Endothelial cell of umbilical vein (primary cell): ENCODE measurements at places on chromosomes 4 and X. TPM values are rescaled to one million over a fixed set of nuclear protein-coding genes. Genes with fewer than 3 reads are reported as not detected.

Gene DDX53
- not detected in 2 replicates for total RNA-seq

Gene CCNA2
- total RNA-seq, result 63.1 and 65.4 TPM in 2 replicates

DNA sequence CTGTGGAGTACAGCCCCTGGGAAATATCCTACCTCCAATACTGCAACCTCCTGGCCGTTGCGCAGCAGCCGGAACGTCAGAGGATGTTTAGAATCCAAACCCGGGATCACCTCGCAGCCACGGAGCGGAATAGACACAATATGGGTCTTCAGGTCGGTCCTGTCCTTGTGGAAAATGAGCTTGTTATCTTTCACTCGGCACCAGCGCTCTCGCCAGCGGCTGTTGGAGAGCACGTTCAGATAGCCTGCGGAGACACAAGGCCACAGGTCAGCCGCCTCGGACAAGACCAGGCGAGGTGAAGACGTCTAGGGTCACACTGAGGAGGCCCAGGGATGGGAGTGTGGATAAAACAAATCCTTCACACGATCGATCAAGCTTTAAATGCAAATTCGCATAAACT lies 139.3 kb downstream of the AFAP1 start:
- H3K36me3 ChIP-seq, result peaks cover 32% of the 10 kb centered on the region
- DNase-seq, result no peak
- H3K27ac ChIP-seq, result no peak overlapping the region
- H3K27me3 ChIP-seq, result no peaks in the 10 kb centered on the region

Gene PTPN13
- total RNA-seq, result 2.2 and 2.9 TPM in 2 replicates

GRCh38 chr4:82954212-82954611 lies 53.7 kb downstream of the THAP9 start:
- no peak overlapping the region for H3K27ac ChIP-seq
- H3K4me1 ChIP-seq, result no peaks in the 10 kb centered on the region
- no peaks in the 10 kb centered on the region for H3K27me3 ChIP-seq
- DNase-seq, result no peak

Gene LDOC1
- total RNA-seq, result 46.2 and 51.4 TPM in 2 replicates

DNA sequence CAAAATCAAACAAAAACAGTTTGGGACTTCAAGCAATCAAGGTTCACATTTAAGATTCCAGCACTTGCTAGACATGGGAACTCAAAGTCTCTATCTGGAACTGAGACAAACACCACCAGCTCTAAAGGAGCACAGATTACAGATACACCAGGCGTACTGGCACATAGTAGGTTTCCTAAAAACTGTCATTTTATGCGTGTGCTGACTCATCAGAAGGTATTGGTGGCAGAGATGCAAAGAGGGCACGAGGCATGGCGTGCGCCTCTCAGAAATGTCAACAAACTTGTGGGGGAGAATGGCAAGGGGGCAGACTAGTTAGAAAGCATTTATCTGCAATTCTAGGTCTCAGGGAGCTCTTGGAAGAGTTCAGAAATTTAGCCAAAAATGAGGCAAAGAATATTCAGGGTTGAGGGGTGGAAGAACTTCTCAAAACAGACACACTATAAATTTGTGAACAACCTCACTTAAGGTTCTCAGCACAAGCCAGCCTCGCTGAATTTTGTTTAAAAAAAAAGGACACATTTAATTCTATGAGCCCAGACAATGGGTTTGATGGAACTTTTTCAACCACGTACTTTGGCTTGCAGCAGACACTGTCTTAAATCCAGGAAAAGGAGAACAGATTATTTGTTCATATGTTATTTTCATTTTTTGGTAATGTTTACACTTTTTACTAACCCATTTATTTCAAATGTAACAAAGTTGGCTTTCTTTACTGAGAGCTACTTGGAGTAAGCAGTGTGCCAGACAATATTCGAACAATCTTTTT lies 100.0 kb downstream of the SHISA3 start:
- H3K4me3 ChIP-seq, result no peak overlapping the region
- H3K27me3 ChIP-seq, result no peaks in the 10 kb centered on the region
- DNase-seq, result no peak
- H3K36me3 ChIP-seq, result no peaks in the 10 kb centered on the region
- no peaks in the 10 kb centered on the region for H3K4me1 ChIP-seq

DNA sequence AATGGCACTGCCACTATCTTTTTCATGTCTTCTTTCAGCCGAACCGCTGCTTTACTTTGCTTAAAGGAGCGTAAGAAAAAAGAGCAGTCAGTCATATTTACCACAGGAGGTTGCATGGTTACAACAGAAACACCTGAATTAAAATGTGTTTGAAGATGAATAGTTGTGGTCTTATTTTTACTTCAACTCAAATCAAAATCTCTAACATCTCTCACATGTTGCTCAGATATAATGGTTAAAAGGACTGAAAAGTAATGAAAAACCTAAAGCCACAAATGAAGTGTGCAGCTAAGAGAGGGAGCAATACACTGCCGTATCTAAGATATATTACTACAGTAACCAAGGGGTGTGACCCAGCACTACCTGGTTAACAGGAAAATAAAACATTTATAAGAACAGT lies 27.4 kb downstream of the FAM13A start:
- no peaks in the 10 kb centered on the region for H3K27me3 ChIP-seq
- H3K36me3 ChIP-seq, result no peaks in the 10 kb centered on the region
- H3K4me1 ChIP-seq, result no peaks in the 10 kb centered on the region
- H3K27ac ChIP-seq, result no peak overlapping the region
- DNase-seq, result no peak

Gene SPANXA1
- not detected in 2 replicates for total RNA-seq

Gene MAGEB4
- total RNA-seq, result not detected in 2 replicates

Gene TMPRSS11D
- total RNA-seq, result not detected in 2 replicates

Gene PLAC1
- 0.58 and 0.81 TPM in 2 replicates for total RNA-seq

- H3K36me3 ChIP-seq, result no peaks in the 10 kb centered on the region
- H3K4me1 ChIP-seq, result peaks cover 22% of the 10 kb centered on the region
- H3K27me3 ChIP-seq, result peaks cover 2% of the 10 kb centered on the region
- peak; percentile 50 for DNase-seq
- peak within 1 kb of the TSS; percentile 19 for H3K27ac ChIP-seq
These were observed at the start of gene TLL1 for GRCh38 chr4:165872461-165873297. TSS of gene TLL1 (plus strand) at chr4:165873237. CDS start at chr4:165873905, 668 bp downstream.

DNA sequence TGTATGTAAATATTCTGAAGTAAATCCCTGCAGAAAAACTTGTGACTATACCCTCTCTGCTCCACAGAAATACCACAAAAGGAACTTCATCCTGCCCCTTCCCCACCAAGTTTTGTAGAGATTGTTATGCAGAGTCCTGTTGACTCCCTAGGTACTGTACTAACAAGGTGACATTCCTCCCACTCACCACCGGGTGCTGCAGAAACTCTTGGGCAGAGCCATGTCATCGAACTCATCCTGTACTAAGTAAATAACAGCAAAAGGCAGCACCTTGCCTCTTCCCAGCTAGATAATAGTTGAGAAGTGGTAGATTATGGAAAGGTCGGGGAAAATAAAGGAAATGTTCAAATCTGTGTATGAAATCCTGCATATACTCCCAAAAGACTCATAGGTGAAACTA lies 233.3 kb downstream of the STPG2 start:
- H3K27me3 ChIP-seq, result no peaks in the 10 kb centered on the region
- no peaks in the 10 kb centered on the region for H3K4me1 ChIP-seq
- H3K27ac ChIP-seq, result no peak overlapping the region
- H3K4me3 ChIP-seq, result no peak overlapping the region
- no peaks in the 10 kb centered on the region for H3K36me3 ChIP-seq

GRCh38 chr4:55887594-55887993 lies 34.1 kb downstream of the EXOC1 start:
- DNase-seq, result no peak
- H3K27me3 ChIP-seq, result no peaks in the 10 kb centered on the region
- peaks cover 10% of the 10 kb centered on the region for H3K36me3 ChIP-seq

Gene BCAP31
- 198 and 203 TPM in 2 replicates for total RNA-seq

- H3K36me3 ChIP-seq, result peaks cover 3% of the 10 kb centered on the region
- peak; percentile 27 for DNase-seq
- no peaks in the 10 kb centered on the region for H3K27me3 ChIP-seq
- H3K4me3 ChIP-seq, result no peak overlapping the region
These were observed 22.8 kb downstream of the USP38 start for GRCh38 chr4:143207555-143207954.

DNA sequence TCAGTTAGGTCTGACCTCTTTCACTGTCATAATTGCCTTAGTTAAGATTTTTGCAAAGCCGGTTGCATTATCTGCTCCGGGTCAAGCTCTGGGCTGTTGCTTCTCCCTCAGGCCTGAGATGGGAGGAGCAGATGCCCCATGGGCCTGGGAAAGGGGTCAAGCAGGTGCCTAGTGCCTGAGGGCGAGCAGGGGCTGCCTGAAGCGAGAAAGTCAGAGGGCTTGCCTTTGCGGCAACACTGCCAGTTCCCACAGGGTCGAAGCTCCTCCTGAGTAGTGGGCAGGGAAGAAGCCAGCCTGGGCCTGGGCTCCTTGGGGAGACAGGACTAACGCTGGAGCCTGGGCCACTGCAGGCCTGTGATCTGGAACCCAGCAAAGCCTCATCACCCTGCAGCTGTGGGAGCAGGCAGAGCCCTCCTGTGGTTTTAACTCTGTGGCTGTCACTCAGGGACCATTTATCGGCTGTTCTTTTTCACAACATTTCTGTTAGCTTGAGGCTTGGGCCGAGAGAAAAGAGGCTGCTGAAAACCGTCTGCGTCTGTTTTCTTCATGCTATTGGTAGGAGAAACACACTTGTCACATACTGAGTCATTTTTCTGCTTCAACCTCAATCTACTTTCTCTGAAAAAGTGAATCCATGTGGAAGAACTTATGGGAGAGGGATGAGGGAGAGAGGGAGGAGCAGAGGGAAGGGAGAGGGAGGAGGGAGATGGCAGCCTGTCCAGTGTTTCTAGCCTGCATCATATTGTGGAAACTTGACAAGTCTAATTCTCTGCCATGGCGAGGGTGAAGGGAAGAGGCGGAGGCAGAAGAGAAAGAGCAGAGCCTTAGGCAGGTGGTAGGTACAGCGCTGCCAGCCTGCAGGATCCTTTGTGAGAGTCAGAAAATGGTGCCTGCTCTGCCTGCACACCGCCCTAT lies 68.4 kb downstream of the RHOH start:
- DNase-seq, result no peak
- H3K27me3 ChIP-seq, result no peaks in the 10 kb centered on the region
- no peaks in the 10 kb centered on the region for H3K36me3 ChIP-seq
- H3K4me1 ChIP-seq, result no peaks in the 10 kb centered on the region
- H3K4me3 ChIP-seq, result no peak overlapping the region
- no peak overlapping the region for H3K27ac ChIP-seq

Gene NUP62CL
- total RNA-seq, result not detected in 2 replicates

Gene TXLNG
- total RNA-seq, result 7.3 and 7.6 TPM in 2 replicates

DNA sequence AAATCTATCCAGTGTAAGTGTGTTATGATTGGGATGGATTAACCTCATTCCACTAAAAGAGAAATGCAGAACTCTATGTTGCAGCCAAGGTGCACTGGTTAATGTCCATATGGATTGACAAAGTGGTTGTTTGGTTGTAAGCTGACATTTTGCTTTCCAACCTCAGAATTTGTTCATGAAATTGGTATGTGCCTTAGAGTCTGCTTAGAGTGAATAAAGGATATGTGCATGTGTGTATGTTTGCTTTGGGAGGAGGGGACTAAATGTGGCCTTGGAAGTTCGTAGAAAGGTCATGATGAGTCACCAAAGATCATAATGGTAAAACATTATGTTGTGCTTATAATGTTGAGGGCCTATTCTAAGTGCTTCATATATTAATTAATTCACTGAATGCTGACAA lies 44.1 kb upstream of the MBNL3 start:
- no peaks in the 10 kb centered on the region for H3K36me3 ChIP-seq
- no peak for DNase-seq
- H3K27me3 ChIP-seq, result no peaks in the 10 kb centered on the region
- no peaks in the 10 kb centered on the region for H3K4me1 ChIP-seq
- no peak overlapping the region for H3K27ac ChIP-seq

Gene AWAT2
- 0.20 and 0.21 TPM in 2 replicates for total RNA-seq

- no peaks in the 10 kb centered on the region for H3K36me3 ChIP-seq
- no peak for DNase-seq
- no peak overlapping the region for H3K27ac ChIP-seq
These were observed 568.6 kb downstream of the RPA4 start for GRCh38 chrX:97452283-97452682.

GRCh38 chr4:128703948-128704347 lies 105.6 kb upstream of the JADE1 start:
- H3K27ac ChIP-seq, result no peak overlapping the region
- H3K36me3 ChIP-seq, result no peaks in the 10 kb centered on the region
- no peaks in the 10 kb centered on the region for H3K4me1 ChIP-seq
- H3K27me3 ChIP-seq, result no peaks in the 10 kb centered on the region
- DNase-seq, result no peak
- H3K4me3 ChIP-seq, result no peak overlapping the region

- peaks cover 3% of the 10 kb centered on the region for H3K36me3 ChIP-seq
- peaks cover under 1% of the 10 kb centered on the region for H3K4me1 ChIP-seq
- no peak overlapping the region for H3K4me3 ChIP-seq
- H3K27me3 ChIP-seq, result no peaks in the 10 kb centered on the region
These were observed 78.9 kb downstream of the IRF2 start for GRCh38 chr4:184395451-184395917.

- H3K4me3 ChIP-seq, result no peak overlapping the region
- no peaks in the 10 kb centered on the region for H3K27me3 ChIP-seq
- DNase-seq, result no peak
- H3K27ac ChIP-seq, result no peak overlapping the region
- no peaks in the 10 kb centered on the region for H3K36me3 ChIP-seq
- H3K4me1 ChIP-seq, result peaks cover 9% of the 10 kb centered on the region
These were observed 6.4 kb upstream of the ZNF674 start for GRCh38 chrX:46551494-46552128.

- no peaks in the 10 kb centered on the region for H3K27me3 ChIP-seq
- no peaks in the 10 kb centered on the region for H3K36me3 ChIP-seq
- no peaks in the 10 kb centered on the region for H3K4me1 ChIP-seq
- no peak overlapping the region for H3K4me3 ChIP-seq
These were observed 45.6 kb downstream of the PPP2R2C start for GRCh38 chr4:6426571-6427438.

Gene LAS1L
- 34.2 and 39.6 TPM in 2 replicates for total RNA-seq

Gene GCNA
- total RNA-seq, result 2.3 and 4.0 TPM in 2 replicates

Gene RIBC1
- 0.42 and 0.86 TPM in 2 replicates for total RNA-seq

- H3K36me3 ChIP-seq, result no peaks in the 10 kb centered on the region
- H3K4me3 ChIP-seq, result no peak overlapping the region
- DNase-seq, result no peak
- no peaks in the 10 kb centered on the region for H3K27me3 ChIP-seq
- H3K27ac ChIP-seq, result no peak overlapping the region
These were observed 2.2 kb downstream of the TREX2 start for GRCh38 chrX:153443476-153444332.

DNA sequence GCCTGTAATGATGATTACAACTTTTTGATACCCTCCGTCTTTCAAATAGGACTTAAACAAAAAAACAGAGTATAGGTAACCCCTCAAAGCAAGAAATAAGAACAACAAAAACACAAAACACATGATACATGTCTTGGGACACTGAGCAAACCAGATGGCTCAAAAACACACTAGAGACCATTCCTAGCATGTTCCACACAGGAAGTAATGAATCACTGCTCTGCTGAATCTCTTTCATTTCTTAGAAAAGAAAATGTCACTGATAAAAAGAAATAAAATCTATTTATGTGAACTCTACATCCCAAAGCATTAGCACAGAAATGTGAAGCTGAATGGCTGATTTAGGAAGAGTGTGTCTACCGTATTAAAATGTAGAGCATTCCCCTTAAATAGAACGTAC lies 134.5 kb upstream of the IL15 start:
- H3K4me3 ChIP-seq, result no peak overlapping the region
- H3K27ac ChIP-seq, result no peak overlapping the region
- no peaks in the 10 kb centered on the region for H3K36me3 ChIP-seq
- no peaks in the 10 kb centered on the region for H3K27me3 ChIP-seq
- H3K4me1 ChIP-seq, result no peaks in the 10 kb centered on the region
- peak; percentile 23 for DNase-seq

- no peak overlapping the region for H3K27ac ChIP-seq
- H3K36me3 ChIP-seq, result no peaks in the 10 kb centered on the region
- H3K27me3 ChIP-seq, result no peaks in the 10 kb centered on the region
- DNase-seq, result no peak
- no peak overlapping the region for H3K4me3 ChIP-seq
These were observed 11.7 kb downstream of the BBS12 start for GRCh38 chr4:122744229-122744628.

Gene CPZ
- total RNA-seq, result not detected in 2 replicates

Gene RNF128
- not detected in 2 replicates for total RNA-seq

Gene TLR1
- total RNA-seq, result 2.7 and 4.6 TPM in 2 replicates
